Retinal pigment epithelial cell (primary cell): ENCODE measurements at places on chromosomes 7 and 10.

DNA sequence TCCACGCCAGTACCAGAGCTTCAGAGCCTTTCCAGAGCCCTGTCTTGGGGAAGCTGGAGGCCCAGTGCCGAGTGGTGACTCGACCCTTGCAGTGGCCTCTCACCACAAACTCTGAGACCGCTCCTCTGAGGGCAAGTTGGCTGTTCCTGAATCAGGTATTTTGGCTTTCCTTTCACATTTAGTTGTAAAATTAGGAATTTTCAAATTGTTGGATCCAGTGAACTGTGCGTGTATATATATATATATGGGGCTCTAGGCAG is 128.7 kb upstream of the UNC5B start:
- DNase-seq: no peak

DNA sequence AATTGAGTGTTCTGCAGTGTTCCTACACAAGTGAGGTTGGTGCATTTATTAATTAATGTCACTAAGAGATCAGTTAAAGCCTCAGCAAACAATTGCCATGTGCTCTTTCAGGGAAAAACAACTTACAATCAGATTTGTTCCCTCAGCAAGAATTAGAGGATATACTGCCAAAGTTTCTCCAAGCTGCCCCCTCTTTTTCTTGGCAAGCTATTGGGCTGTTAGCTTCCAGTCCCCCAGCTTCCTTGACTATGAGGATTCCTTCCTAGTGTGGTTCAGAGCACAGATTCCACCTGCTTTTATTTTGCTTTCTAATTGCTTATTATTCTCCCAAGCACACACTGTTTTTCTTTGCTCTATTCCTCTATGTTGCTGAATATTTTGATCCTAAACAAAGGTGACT is 112.7 kb downstream of the RBM20 start:
- DNase-seq: no peak

- no peak for DNase-seq
Observed at GRCh38 chr10:117531371-117532002, 11.1 kb upstream of the EMX2 start.

- DNase-seq: no peak
Observed at GRCh38 chr7:74455928-74456327, 2.2 kb downstream of the GTF2IRD1 start.

GRCh38 chr10:12403119-12403518 is 53.8 kb downstream of the CAMK1D start:
- DNase-seq: no peak

GRCh38 chr7:359766-360361 is 69.9 kb downstream of the FOXL3 start:
- DNase-seq: no peak

- DNase-seq: no peak
Observed at GRCh38 chr7:119482209-119482608, 790.8 kb upstream of the KCND2 start.

- no peak for DNase-seq
Observed at GRCh38 chr7:131537571-131537978, 18.9 kb downstream of the PODXL start.

DNA sequence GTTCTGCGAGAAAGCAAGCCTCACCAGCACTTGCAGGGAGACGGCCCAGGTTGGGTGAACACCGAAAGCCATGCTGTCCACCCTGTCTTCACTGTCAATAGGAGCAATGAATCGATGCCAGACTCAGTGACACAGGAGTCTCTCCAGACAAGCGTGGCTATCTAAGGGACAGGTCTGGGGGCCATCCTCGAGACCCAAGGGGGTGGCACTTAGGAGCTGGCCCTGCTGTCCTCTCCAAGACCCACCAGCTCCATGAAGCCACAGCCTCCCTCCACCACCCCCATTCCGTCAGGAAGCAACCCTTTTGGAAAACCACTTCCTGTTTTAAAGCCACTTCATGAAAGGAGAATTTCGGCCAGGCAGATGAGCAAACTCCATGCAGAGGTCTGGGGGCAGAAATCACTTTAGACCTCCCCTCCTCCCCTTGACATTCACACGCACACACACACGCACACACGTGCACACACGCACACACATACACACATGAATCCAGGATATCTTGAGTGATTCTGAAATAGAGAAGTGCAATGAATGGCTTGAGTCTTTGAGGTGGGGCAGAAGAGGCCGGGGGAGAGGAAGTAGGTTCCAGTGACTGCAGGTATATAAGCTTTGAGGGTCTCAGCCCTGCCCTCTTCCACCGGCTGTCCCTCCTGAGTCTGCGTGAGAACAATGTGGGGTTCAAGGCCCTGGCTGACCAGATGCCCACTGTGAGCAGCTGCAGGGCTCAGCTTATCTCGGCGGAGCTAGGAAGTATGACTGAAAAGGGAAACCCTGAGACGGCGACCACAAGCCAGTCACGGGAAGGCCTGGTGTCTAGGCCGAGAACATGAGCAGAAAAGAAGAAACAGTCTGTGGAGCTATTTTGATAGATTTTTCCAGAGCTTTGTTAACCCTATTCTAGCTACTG is 25.0 kb downstream of the RGS10 start:
- no peak for DNase-seq

DNA sequence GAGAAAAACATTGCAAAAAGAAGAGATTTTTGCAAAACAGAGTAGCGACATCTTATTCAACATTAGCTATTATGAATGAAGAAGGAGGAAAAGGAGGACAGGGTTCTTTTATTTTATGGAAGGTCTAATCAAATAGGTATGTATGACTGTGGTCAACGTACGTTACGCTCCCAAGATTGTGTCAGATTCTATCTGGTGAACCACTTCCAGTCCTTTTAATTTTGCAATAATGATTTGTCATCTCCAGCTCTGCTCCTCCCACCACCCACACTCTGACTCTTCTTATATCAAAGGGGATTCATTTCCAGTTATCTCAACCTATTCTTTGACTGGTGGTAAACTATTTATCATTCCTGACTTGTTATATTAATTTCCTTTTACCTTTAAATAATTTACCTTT is 259.9 kb downstream of the CACNA2D1 start:
- no peak for DNase-seq

DNA sequence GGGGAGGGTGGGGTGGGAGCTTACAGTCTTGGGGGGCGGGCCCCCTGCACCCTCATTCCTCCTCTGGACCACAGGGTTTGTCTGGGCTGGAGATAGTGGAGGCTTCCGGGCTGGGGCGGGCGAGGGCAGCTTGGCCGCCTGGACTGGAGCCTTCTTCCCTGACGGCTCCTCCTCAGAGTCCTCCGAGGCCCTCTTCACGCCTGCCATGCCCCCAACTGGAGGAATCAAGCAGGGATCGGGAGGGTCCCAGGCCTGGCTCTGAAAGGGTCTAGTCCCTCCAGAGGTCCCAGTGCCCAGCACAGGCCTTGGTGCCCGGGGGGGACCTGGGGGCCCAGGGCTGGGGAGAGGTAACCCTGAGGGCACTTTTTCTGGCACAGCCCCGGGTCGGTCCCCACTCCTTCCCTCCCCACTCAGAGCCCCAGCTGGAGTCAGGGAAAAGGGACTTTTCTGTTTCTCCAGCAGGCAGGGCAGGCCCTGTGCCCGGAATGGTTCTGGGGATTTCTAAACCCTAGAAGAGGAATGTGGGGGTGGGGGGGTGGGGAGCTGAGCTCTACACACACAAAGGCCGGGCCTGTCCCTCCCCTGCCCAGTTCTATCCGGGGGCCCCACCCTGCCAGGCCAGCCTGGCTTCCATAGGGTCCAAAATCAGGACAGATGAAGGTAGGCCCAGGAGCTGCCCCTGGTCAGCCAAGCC is 11.6 kb downstream of the MICALL2 start:
- DNase-seq: no peak

GRCh38 chr7:37952240-37952639 is 31.8 kb downstream of the EPDR1 start:
- no peak for DNase-seq

GRCh38 chr7:50155755-50156154 is 62.7 kb upstream of the ZPBP start:
- no peak for DNase-seq

DNA sequence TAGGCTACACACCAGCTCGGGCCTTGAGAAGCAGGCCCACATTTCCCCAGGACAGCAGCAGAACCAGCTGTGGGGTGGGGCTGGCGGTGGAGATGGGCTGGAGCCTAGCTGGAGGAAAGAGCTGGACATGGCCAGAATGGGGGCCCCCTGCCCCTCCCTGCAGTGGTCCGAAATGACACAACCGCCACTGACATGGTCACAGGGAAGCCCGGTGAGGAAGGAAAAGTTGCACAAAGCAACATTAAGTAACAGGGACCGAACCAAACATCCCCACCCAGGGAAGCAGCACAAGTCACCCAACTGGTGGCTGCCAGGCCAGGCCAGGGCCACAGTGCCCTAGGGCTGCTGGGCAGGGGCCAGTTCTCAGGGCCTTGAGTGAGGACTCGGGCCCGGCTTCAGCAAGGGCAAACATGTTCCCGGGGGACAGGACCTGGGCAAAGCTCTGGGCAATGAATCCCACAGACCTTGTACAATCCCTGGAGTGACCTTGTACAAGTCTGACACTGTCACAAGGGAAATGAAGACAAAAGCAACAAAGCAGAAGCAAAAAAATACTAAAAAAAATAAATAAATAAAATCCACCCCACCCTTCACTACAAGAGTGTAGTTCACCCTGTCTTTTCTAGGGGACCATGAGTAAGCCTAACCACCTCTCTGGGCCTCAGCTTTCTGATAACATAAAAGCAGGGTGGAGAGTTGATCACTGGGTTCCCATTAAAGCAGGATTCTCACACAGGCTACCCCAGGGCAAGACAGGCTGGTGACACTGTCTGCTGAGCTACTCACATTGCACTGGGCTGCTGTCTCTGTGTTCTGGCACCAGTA is 33.0 kb downstream of the PSAP start:
- DNase-seq: no peak

GRCh38 chr10:69124563-69125268 is 738 bp downstream of the VPS26A start:
- peak; percentile 20 for DNase-seq

- DNase-seq: no peak
Observed at GRCh38 chr7:38027884-38028455, 107.5 kb downstream of the EPDR1 start.

GRCh38 chr10:338171-339037 is 203.1 kb downstream of the ZMYND11 start:
- peak; percentile 39 for DNase-seq

DNA sequence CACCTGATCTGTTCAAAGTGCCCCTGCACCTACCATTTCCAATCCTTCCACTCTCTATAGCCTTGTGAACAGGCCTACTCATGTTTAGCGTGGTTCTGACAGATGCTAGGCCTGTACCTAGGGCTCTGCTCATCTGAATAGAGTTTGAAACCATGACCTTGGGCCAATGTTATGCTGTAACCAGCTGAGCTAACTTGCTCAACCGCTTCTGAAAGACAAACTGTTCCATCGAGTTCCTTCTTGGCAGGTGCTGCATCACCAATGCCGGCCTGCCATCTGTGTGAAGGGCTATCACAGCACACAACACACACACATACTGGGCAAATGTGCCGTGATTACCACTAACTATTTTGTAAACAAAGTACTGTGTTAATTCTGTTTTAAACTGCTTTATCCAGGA is 419.0 kb upstream of the GALNT17 start:
- no peak for DNase-seq

- DNase-seq: no peak
Observed at GRCh38 chr7:88772776-88773175, 13.3 kb downstream of the ZNF804B start.

DNA sequence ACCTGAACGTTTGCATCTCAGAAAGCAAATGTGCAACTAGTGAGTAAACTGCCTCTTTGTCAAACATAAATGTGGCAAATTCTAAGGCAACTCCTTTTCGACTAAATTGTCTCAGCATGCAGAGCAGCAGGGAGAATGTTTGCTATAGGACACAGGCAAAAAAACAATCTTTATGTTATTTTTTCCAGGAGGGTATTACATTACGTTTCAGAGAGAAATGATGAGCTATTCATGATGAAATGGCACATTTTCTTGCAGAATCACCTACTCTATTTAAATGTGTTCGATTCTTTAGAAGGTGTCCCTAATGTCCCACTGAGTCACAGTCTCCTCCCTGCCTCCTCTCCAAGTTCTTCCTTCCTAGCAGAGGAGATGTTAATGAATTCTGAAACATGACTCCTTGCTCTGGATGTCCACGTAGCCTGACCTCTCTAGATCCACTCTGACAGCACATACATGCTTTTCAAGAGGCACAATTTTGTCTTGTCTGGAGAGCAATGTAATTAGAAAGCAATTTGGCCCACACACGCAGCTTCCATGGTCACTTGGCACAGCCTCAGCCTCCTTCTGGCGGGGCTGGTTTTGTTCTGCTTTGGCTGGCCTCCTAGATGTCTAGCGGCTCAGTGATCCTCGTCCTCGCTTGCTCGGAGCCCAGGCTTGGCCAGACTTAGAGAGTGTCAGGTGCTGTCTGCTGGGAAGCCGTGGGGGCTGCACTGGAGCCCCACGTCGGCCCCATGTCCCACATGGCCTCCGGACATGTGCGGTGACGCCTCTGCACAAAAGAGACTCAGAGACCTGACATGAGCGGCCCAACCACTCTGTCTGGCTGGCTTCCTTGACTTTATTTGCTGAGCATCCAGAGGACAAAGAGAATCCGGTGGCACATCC is 125.7 kb upstream of the ZNF438 start:
- DNase-seq: no peak
